Left ventricle myocardium inferior (tissue), 1 donor: ENCODE measurements at places on chromosomes 7 and 10.

- no peak for DNase-seq
Observed at GRCh38 chr7:66903360-66904062, 17.5 kb upstream of the TMEM248 start.

DNA sequence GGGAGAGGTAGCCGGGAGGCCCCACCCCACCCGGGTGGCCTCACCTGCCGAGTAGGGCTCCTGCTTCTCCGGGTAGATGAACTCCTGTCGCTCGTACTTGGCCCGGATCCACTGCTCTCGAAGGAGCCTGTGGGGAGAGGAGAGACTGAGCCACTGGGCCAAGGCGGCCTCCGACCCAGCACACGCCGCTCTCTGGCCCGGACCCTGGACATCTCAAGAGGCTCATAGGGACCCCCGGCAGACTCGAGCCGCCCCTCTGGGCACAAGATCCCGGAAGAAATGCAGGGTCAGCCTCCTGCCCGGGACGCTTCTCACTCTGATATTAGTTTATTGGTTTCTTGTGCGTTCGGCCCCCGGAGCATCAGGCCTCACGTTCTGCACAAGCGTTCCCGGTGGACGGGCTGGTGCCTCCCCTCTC, 34.5 kb downstream of the ADAP1 start:
- peak; percentile 11 for DNase-seq

GRCh38 chr10:87090779-87091178, 3.9 kb downstream of the GLUD1 start:
- DNase-seq = no peak

GRCh38 chr10:63977329-63977923, 456.2 kb downstream of the REEP3 start:
- DNase-seq = no peak

DNA sequence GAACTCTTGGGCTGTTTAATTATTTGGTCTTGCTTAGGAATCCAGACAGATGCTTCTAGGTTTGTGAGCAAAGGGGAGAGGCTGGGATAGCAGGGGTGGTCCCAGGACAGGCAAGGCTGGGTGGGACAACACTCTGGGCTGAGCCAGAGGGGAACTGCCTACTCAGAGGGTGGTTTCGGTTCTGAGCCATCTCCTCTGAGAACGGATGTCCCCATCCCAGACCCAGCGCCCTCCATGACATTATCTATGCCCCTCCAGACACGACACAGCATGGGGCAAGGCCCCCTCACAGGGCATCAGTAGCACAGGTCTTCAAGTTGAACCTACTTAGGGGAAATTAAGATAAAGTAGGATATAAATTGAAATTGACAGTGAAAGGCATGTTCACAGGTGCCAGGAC, 7.1 kb downstream of the ASB10 start:
- no peak for DNase-seq

GRCh38 chr7:19776981-19777380, 3.6 kb upstream of the TMEM196 start:
- no peak for DNase-seq

DNA sequence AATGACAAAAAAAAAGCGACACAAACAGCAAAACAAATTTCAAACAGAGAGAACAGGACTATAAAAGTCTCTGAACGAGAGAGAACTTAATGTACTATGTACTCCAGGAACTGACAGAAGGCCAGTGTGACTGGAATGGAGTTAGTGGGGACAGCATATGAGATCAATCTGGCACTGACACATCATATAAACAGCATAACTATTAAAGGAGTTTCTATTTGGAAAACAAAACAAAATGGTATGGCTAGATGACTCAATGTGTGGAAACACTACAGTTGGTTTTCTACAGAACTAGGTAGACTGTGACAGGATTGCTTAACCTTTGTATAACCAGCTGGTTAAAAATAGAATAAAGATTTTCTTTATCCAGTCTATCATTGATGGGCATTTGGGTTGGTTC, 232.9 kb upstream of the KAT6B start:
- no peak for DNase-seq

GRCh38 chr7:77544518-77544917, 7.4 kb downstream of the PTPN12 start:
- DNase-seq = no peak

DNA sequence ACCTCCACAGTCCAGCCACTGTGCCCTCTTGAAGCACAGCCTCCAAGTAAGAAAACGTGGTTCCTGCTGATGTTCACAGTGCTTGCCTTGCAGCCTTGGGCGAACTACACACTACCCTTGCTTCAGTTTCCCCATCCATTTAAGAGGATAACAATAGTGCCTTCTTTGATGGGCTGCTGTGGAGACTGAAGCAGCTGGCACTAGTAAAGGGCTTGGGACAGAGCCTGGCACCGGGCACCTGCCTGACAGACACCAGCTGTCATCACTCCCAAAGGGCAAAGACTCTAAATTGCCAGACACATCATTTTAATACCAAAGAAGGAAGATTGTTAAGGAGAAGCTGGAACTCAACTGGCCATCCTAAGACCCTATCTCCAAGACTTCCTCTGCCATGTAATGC, 3.1 kb upstream of the C10orf90 start:
- DNase-seq = no peak

GRCh38 chr7:30467271-30467670, 11.3 kb downstream of the NOD1 start:
- DNase-seq = no peak

DNA sequence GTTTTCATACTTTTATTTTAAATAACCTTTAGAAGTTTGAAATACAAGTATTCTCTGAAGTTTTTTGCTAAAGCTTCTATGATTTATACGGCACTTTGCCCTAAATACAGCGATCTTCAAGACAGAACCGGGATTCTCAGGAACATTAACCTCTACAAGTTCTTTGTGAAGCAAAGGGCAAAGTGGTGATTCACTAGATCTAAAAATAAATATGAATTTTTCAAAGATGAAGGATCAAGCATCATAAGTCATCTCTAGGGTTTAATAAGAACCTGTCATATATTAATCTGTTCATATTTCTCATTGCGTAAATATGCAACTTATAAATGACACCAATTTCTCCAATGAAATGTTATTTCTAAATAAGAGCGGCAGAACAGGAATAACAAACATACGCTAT, 30.7 kb downstream of the DGKB start:
- no peak for DNase-seq

GRCh38 chr10:102674566-102674965, 30.3 kb downstream of the TRIM8 start:
- DNase-seq = no peak

DNA sequence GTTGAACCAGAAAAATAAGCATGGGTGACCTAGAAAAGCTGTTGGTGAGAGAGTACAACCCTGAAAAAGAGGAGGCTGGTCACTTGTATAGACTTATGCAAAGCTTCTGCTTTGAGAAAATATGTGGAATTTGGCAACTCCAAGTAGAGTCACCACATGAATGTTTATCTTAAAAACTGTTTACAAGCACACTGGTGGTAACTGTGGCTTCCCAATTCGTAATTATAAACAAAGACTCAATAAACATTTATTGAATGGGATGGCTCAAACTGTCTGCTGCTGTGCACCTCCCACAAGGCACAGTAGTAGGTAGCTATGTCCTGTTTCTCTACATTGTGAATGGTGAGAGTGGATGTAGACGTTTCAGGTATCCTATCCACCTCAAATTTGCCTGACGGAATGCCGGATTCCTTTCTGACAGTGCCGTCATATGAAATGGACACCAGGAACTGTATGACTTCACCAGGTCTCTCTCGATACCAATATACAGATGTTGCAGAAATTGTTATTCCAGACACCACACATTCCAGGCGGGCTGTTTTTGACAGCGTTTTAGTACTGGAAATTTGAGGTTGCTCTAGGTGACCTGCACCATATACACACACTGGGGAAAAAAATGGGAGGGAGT, 43.4 kb upstream of the TARP start:
- DNase-seq = no peak

- DNase-seq = no peak
Observed at GRCh38 chr7:149319376-149319775, 57.4 kb downstream of the ZNF783 start.

DNA sequence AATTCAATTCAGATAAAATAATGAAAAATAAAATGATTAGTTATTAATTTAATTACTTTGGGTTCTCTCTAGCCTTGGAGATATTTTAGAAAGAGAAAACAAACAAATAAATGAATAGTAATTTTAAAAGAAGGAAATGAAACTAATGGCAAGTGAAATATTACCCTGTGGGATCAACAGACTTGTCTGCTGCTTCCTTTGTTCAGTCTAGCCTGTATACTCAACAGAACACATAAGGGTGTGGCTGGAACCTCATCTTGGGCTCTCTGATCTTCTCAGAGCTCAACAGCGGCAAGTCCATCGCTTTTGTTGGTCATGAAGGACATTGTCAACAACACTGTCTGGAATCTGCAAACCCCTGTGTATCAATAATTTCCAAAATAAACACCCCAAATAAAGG, 904.9 kb downstream of the IPMK start:
- no peak for DNase-seq

DNA sequence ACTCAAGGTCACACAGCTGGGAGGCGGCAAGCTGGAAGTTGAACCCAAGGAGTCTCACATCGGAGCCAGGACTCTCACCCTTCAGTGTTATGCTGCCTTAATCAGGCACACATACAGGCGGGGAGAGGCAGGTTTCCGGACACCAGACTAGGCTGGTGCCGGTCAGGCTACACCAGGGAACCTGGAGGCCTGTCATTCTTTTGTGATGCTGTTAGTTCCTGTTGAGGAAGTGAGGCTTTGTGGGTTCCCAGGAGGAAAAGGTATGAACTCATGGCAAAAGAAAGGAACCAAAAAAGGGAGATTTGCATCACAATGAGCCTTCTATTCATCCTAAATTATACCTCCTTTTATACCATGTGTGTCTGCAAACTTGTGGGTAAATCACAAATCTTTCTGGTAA, 103.8 kb downstream of the TCF7L2 start:
- DNase-seq = no peak

- no peak for DNase-seq
Observed at GRCh38 chr7:150324373-150324961, 1.1 kb upstream of the ACTR3C start.
